ENCODE measurements at places on chromosomes 1 and 21. TPM values are rescaled to one million over a fixed set of nuclear protein-coding genes. Genes with fewer than 3 reads are reported as not detected.

The ZNF697 gene
- total RNA-seq = 0.14 TPM

DNA sequence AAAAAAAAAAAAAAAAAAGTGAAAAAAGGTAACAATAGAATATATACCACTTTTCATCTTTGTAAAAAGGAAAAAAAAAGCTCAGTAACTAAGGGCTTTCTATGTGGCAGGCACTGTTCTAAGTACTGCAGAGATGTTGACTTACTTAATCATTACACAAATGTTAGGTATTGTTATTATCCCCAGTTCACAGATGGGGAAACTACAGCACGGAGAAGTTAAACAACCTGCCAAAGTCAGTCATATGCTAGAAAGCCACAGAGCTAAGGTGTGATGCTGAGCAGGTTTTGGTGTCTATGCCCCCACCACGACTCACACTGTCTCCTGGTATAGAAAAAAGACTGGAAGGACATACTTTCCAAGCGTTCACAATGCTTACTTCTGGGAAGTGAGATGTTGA, 6.6 kb upstream of the PNRC2 start:
- no peak for DNase-seq

The RGS8 gene
- total RNA-seq = not detected

The TSSK3 gene
- not detected for total RNA-seq

GRCh38 chr21:17488620-17489019, 24.2 kb upstream of the CXADR start:
- DNase-seq = no peak

- DNase-seq = peak; percentile 58
Observed at GRCh38 chr1:913491-914130, 10.1 kb upstream of the SAMD11 start.

DNA sequence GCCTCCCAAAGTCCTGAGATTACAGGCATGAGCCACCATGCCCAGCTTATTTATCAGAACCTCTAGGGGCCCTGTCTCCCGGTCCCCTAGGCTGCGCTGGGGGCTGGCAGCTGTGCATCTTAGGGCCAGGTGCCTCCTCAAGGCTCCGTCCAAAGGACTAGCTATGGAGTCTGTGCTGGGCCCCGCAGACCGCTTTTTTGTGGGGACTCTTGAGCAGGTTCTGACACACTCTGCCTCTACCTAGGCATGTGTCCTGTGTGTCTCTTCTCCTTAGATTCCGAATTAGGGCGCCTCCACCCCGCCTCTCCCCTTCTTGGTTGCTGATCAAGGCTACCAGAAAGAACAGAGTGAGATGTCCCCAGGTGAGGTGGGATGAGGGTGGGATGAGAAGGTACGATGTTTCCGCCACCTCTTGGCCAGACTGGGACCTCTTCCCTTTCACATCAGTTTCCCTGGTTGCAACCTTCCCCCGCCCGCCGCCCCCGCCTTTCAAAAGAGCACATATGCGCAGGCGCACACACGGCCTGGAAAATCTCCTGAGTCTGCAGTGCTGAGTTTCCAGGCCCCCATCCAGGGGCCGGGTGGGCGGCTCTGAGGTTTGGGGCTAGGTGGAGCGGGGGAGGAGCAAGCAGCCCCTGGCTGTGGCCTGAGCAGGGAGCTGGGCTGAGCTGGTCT, 5.0 kb upstream of the PTPN7 start:
- DNase-seq = no peak

- no peak for DNase-seq
Observed at GRCh38 chr1:94614996-94615395, 73.4 kb upstream of the F3 start.

GRCh38 chr21:44858291-44858690, 15.2 kb downstream of the PTTG1IP start:
- no peak for DNase-seq

DNA sequence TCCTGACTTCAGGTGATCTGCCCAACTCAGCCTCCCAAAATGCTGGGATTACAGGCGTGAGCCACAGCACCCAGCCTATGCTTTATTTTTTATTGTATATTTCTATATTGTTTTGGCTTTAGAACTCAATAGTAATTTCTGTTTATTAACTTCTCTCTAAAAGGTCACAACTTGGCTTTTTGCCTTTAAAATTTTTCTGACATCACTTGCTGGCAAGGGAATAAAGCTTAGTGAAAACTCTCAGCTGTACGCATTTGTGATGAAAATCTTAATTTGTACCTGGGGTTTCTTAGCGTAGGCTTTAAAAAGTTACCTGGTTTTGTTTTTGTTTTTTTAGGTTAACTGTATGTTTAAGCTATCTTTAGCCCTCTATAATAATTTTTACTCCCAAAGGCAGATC, 36.2 kb downstream of the B3GALNT2 start:
- DNase-seq = no peak

The LRRC71 gene
- total RNA-seq = not detected

Measured in natural killer cell treated with Interleukin-12 subunit alpha and Interleukin-12 subunit beta and Interleukin-15 and Interleukin-18, amount 100 ng/mL, for 72 hours (primary cell).